ENCODE measurements at places on chromosomes 5 and 9.
A peak's percentile ranks its signal among the peaks of the same experiment; 100 is the strongest.

DNA sequence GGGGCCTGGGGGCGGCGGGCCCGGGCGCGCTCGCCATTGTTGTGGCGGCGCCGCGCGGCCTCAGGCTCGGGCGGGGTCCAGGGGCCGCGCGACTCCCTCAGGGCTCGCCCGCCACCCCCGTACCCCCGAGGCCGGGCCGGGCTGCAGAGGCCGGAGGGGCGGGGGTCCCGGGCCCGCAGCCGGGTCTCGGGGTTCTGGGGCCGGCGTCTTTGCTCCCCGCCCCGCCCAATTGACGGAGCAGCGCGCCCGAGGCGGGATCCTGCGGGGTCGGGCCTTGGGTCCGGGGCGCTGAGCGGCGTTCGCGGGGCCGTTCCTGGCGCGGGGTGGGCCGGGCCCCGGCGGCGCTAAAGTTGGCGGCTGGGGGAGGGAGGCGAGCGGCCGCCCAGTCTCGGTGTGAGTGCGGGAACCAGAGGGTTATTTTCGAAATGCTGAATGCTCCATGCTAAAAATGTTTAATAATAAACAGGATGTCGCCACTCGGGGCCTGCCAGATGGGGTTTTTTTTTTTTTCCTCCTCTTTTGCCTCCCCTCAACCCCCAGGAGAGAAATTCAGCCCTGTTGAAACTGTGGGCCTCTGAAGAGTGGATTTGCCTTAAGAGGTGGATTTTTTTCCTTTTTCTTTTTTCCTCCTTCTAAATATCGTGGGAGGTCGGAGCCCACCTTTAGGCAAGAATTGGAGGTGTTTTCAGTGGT, 724 bp downstream of the PRRC2B start:
- no peak for DNase-seq

GRCh38 chr5:77812926-77813589, 36.9 kb upstream of the TBCA start:
- DNase-seq: no peak

GRCh38 chr9:96875461-96876142, 21.3 kb upstream of the ZNF782 start:
- no peak for DNase-seq

- DNase-seq: no peak
Measured at GRCh38 chr5:103801681-103802080, 239.1 kb upstream of the NUDT12 start.

DNA sequence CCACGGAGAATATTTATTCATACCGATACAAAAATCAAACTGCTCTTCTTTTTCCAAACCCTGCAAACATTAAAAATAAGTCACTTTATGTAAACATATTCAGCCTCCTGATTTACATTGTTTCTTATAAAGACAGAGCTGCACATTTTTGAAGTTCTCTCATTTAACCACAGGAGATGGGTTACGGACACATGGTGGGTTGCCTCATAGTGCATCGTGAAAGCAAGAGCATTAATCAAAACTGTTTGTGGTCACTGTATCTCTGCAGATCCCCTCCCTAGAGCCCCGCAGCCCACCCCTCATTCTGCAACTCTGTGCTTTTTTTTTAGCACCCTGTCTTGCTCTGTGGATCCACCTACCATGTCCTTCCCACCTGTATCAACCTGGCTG, 43.3 kb upstream of the EQTN start:
- DNase-seq: no peak

DNA sequence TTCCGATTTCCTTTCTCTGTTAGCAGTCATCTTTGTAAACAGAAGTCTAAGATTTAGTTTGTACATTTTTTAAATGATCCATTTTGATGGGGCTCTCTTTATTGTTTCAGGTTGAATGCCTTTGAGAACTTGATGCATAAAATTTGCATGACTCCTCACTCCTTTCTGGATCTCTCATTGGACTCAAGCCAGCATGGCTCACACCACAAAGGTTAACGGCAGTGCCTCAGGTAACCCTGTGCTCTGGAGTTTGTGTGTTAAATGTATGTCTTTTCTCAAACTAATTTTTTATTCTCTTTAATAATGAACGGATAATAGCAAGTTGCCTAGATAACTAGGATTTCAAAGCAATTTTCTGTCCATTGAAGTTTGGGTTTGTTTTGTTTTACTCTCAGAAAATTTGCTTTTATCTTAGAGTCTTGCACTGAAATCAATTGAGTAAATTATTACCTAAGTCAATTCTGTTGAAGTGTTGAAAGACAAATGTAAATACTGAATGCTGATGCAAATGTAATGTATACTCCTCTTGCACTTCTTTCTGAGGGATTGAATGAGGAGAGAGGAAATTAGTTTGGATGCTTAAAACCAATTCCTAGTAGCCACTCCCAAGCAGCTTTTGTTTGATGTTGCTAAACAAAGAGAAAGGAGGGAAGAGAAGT, 164.6 kb upstream of the DMRT1 start:
- no peak for DNase-seq

DNA sequence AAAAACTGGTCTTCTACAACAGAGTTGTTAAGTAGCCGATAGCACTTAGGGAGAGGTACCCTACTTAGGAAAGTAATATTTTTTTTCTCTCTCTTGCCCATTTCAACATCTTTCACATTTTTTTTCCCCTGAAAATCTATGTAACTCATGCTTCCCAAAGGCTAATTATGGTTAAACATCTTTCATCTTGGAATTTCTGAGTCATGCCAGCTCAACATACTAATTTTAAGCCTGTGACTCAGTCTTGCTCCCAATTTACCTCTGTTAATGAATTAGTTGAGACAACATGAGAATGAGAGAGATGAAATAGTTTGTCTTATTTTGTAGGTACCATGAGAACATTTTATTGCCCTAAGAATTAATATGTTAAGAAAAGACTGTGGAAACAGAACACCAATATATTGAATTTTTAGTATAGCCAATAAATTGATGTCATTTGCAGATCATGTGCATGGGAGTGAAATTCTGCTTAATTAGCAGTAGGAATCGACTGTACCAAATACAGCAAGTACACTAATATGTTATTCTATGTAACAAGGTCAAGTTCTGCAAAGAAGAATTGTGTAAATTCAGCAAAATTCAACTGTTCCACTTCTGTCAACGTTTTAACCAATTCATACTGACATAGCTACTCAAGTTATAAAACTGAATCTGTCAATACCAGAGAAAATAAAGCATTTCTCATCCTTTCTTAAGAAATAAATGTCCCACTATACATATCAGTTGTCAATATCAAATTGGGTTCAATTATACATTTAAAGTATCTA, 550.0 kb downstream of the PTPRD start:
- no peak for DNase-seq

- DNase-seq: no peak
Measured at GRCh38 chr5:1749346-1750124, 50.1 kb downstream of the MRPL36 start.

GRCh38 chr9:133592731-133593409, 16.3 kb downstream of the FAM163B start:
- no peak for DNase-seq

DNA sequence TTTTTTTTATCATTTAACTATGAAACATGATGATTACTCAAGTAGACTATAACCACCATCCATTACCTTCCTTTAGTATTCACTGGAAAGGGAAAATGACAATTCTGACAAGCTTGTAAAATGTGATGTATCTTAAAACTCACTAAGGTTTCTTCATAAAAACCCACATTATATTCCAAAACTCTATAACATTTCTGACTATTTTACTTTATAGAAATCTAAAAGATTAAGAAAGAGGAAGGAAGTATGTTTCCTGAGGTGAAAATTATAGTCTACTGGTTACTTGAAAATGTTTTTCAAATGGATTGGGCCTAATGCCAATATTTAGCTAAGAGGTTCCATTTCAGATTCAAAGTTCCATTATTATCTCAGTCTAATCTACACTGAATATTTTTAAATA, 1982.2 kb upstream of the C9orf72 start:
- no peak for DNase-seq

DNA sequence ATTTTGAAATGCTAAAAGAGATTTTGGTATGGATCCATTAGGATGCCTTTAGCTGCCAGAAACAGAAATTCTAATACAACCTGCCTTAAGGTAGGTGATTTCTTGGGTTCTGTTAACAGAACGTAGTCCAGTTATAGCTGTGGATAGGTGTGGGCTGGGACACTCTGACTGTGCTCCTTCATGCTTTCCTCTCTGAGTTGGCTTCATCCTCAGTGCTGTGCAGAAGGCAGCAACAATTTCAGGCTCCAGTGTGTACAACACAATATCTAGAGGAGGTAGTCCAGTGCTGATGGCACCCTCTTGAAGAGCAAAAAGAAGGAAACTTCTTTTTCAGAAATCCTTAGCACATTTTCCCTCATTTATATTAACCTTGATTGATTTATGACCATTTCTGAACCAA, 34.4 kb downstream of the NNT start:
- DNase-seq: no peak

GRCh38 chr5:87844449-87844848, 424.2 kb downstream of the TMEM161B start:
- DNase-seq: no peak

DNA sequence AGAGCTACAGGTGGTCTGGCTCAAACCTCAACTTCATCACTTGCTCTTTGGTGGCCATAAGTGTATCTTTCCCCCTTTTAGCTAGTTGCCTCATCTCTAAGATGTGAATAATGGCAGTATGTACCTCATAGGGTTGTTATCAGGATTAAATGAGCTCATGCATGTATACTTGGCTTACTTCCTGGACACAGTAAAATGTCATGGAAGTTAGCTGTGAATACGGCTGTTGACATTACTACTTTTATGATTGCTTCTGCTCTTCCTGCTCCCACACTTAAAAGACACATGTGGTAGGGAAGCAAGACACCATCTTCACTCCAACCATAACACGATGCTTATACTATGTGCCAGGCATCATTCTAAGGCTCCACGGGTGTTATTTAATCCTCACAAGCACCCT, 114.5 kb upstream of the GPR151 start:
- no peak for DNase-seq

DNA sequence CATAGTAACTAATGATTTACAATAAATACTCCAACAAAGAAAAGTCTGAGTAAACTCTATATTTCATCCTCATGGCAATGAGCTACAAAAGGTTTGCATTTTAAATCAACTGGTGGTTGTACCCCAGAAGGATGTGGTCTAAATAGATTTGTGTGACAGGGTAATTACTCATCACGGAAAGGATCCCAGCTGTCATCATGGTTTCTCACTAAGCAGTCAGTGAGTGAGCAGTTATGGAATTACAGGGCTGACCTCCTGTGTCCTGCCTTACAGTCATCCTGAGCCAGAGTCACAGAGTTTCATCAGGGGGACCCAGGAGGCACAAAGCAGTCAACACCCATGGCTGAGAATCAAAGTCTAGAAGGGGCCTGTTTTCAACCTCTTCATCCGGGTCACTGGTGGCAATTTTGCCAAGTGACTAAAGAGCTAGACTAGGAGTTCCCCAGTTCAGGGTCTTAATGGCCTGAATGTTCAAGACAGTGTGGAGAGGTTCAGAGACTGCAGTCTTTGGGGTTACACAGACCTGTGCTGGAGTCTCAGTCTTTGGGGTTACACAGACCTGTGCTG, 210.7 kb upstream of the SLC24A2 start:
- no peak for DNase-seq

- peak; percentile 44 for DNase-seq
Measured at GRCh38 chr5:176653401-176654385, 6.4 kb downstream of the TSPAN17 start.

DNA sequence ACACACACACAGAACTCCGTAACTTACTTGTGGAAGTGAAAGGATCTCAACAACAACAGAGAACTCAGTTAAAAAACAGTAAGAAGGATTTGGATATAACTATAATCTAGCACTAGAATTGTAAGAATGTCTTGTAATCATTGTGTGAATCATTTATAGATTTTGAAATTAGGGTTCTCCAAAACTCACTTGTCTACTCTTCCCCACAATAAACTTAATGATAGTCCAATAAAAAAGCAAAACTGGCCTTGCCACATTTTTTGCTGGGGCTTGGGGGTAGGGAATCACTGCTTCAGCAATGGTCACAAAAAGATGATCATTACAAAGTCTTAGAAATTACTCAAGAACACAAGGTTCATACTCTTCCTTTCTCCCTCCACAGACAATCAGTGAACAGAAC, 8.8 kb downstream of the TBCA start:
- DNase-seq: no peak

DNA sequence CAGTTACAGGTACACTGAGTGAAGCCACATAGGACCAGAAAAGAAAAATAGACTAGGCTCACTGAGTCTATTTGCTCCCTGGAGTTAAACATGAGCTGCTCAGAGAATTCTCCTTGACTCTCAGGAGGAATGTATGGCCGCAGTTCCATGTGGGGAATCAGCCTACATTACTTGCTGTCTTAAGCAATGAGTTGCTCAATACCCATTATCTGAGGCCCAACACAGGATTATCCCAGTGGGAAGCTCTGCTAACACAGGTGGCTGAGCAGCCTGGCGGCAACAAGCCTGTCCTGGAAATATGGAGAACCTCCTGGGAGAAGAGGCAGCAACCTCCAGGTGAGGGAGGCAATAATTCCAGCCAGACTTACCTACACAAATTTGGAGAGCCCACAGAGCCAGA, 177.5 kb upstream of the NREP start:
- no peak for DNase-seq

DNA sequence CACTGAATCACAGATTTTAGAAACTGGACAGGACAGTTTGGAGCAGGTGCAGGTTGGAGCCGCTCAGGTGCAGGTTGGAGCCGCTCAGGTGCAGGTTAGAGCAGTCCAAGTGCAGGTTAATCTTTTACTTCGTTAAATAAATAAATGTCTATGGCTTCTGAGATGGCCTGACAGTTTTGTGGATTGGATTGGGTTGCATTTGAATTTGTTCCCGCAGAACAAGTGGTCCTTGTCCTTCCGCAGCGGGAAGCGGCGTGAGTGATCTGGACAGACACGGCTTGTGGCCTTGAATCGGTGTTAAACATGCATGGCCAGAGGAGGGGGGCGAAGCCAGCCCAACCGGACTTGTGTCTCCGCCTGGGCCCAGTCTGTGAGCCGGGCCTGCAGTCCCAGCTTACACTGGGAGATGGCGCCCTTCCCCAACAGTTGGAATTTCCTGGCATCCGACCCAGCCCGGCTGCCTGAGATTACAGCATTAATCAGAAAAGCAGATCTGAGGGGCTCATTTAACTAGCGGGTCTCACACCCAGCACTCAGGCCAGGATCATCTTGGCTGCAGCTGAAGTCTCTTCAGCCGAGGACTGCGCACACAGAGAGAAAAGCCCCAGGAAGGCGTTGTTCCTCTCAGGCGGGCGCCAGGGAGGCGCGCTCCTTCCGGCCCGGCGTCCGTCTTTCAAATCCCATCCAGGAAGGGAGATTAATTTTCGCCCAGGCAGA, 1.5 kb upstream of the OLFM1 start:
- no peak for DNase-seq

DNA sequence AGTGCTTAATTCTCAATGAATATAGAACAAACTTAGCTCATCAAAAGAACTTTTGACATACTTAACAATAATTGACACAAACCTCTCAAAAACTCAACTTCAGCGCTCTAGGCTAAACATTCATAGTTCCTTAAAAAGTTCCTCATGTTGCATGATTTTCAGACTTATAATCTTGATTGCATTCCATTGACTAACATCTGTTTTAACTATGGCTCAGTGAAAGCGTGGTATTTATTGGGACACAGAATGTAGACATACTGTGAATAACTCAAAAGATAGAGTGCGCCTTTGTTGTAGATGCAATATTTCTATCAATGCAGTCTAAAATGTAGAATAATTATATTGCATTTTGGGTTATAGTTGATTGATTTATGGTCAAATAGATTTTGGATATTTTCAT, 227.1 kb upstream of the HAPLN1 start:
- DNase-seq: no peak
